ENCODE measurements at places on chromosomes 2 and 18. TPM values are rescaled to one million over a fixed set of nuclear protein-coding genes. Genes with fewer than 3 reads are reported as not detected.
A peak's percentile ranks its signal among the peaks of the same experiment; 100 is the strongest.

DNA sequence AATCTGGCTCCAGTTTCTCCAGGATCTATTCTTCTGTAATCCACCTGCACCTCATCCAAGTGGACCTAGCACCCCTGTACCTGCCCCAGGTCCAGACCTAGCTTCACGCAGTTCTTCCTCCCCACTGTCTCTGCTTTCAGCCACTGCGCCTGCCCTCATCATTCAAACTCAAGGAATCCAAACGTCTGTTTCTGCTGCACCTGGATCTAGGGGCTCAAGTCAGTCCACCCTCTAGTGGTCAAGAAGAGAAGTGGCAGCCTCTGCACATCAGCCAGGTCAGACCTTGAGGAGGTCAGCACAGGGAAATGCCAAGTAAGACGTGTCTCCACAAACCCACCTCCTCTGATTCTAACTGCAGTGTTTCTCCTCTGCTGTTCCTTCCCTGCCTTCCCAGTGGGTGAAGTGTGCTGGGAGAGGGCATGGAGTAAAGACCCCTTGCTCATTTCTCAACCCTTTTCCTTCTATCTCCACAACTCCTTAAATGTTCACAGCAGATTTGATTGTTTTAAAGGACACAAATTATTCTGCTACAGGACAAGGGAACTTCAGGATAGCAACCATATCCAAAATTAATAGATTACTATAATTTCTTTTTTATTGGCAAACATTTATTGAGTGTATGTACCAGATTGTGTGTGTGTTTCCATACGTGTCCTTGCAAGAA is 8.6 kb upstream of the RNF152 start:
- no peak overlapping the region for H3K27ac ChIP-seq
- no peaks in the 10 kb centered on the region for H3K36me3 ChIP-seq
- H3K4me1 ChIP-seq, result peaks cover 6% of the 10 kb centered on the region
- no peaks in the 10 kb centered on the region for H3K27me3 ChIP-seq
- H3K4me3 ChIP-seq, result no peak overlapping the region

GRCh38 chr2:215619022-215619958 is 183.4 kb upstream of the FN1 start:
- peaks cover 19% of the 10 kb centered on the region for H3K4me1 ChIP-seq
- H3K27ac ChIP-seq, result peak overlapping the region; percentile 56

- H3K4me3 ChIP-seq, result no peak overlapping the region
- H3K27me3 ChIP-seq, result no peaks in the 10 kb centered on the region
- peak; percentile 45 for DNase-seq
- no peaks in the 10 kb centered on the region for H3K4me1 ChIP-seq
- H3K27ac ChIP-seq, result no peak overlapping the region
Measured at GRCh38 chr2:226514895-226515294, 284.7 kb downstream of the IRS1 start.

- no peak overlapping the region for H3K27ac ChIP-seq
- peak; percentile 54 for DNase-seq
- H3K36me3 ChIP-seq, result no peaks in the 10 kb centered on the region
- H3K4me1 ChIP-seq, result peaks cover 8% of the 10 kb centered on the region
Measured at GRCh38 chr18:71040161-71040560, 751.3 kb downstream of the SOCS6 start.

Gene RFX8
- not detected for total RNA-seq

DNA sequence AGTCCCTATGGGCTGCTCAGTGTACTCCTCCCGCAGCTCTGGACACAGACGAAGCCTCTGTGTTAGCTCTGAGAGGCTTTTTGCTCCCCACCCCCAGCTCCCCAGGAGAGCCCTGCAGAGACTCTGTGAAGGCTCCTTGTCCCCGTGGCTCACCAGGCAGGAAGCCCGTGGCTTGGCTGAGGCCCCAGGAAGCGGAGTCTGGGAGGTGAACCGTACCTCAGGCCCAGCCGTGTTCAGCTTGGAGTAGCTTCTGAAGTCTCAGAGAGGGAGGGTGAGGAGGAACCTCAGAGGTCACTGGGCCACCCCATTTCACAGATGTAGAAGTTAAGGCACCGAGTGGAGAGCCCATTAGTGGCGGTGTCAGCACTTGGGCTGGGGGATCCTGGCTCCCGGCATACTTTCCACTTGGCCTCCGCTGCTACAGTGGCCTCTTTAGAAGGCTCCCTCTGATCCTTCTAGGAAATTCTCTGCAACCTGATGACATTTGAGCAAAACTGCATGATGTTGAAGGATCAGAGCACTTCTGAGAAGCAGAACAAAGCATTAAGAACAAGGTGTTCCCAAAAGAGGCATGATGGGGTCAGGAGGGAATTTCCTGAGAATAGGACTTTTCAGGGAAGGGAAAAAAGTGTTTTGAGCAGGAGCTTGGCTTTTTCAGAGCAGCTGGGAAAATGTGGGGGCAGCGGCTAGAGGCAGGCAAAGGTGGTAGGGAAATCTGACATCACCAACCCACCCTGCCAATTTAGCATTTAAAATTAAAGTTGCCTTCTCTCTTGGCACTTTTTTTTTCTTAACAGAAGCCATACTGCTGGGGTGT is 79.1 kb downstream of the MCFD2 start:
- H3K27ac ChIP-seq, result no peak overlapping the region
- H3K4me1 ChIP-seq, result peaks cover 15% of the 10 kb centered on the region
- no peaks in the 10 kb centered on the region for H3K36me3 ChIP-seq
- H3K27me3 ChIP-seq, result no peaks in the 10 kb centered on the region
- DNase-seq, result peak; percentile 82

Gene SLC11A1
- total RNA-seq, result not detected

DNA sequence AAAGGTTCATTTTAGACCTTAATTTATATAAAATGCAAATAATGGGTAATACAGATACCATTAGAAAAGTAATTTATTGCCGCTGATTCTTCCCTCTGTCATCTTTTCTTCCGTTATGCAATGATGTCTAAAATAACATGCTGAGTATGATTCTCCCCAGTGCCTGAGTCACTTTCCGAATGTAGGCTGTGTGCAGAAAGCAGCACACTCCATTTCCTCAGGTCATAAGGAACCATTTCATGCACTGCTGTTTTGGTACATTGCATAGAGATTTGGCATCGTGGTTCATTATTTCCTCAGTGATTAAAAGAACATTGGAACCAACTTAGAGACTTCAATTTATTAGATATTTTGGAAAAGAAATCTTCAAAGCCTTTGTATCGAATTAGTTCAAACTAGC is 173.5 kb downstream of the CDH2 start:
- peak; percentile 41 for DNase-seq
- peaks cover 55% of the 10 kb centered on the region for H3K36me3 ChIP-seq
- peak overlapping the region; percentile 43 for H3K27ac ChIP-seq
- H3K4me3 ChIP-seq, result no peak overlapping the region

Gene FLACC1
- 1.7 TPM for total RNA-seq

DNA sequence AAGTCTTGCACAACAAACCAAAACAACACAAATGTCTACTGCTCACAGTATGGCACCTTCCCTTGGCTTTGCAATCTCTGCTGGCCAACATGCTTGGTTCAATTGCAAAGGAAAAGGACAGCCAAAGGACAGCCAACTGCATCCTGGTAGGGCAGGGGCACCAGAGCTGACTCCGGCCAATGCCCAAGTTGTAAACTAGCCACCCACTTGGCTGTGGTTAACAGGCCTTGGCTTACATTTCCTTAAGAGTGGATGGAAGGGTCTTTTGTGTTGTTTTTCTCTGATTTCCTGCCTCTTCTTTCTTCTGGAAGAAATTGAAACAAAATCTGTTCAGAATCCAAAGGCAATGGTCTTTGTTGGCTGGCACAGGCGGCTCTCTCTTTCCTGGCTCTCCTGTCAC is 119.1 kb upstream of the TRIB2 start:
- no peak overlapping the region for H3K27ac ChIP-seq
- H3K27me3 ChIP-seq, result no peaks in the 10 kb centered on the region
- no peaks in the 10 kb centered on the region for H3K4me1 ChIP-seq
- DNase-seq, result no peak
- no peaks in the 10 kb centered on the region for H3K36me3 ChIP-seq
- no peak overlapping the region for H3K4me3 ChIP-seq

GRCh38 chr2:158779621-158780020 is 15.5 kb upstream of the DAPL1 start:
- no peak overlapping the region for H3K4me3 ChIP-seq
- H3K27me3 ChIP-seq, result no peaks in the 10 kb centered on the region
- no peak for DNase-seq
- H3K4me1 ChIP-seq, result peaks cover 5% of the 10 kb centered on the region
- no peak overlapping the region for H3K27ac ChIP-seq

DNA sequence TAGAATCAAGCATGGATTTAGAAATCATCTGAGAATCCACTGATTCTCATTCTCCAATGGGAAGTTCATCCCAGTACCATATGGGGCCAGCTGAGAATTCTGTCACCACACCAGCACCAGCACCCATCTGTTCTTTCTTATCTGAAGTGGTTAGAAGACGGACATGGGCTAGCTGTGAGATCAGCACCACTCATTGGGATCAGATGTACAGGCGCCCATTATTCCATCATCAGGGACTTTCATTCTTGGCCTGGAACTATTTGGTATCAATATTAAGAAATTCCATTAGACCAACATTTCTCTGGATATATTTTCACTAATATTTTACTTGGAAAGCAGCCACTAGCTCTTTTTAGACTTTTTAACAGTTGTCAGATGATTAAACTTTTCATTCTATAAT is 185.9 kb upstream of the LINC00305 start:
- DNase-seq, result no peak
- H3K27ac ChIP-seq, result no peak overlapping the region
- no peaks in the 10 kb centered on the region for H3K27me3 ChIP-seq
- H3K4me3 ChIP-seq, result no peak overlapping the region

Gene MARCO
- total RNA-seq, result not detected

DNA sequence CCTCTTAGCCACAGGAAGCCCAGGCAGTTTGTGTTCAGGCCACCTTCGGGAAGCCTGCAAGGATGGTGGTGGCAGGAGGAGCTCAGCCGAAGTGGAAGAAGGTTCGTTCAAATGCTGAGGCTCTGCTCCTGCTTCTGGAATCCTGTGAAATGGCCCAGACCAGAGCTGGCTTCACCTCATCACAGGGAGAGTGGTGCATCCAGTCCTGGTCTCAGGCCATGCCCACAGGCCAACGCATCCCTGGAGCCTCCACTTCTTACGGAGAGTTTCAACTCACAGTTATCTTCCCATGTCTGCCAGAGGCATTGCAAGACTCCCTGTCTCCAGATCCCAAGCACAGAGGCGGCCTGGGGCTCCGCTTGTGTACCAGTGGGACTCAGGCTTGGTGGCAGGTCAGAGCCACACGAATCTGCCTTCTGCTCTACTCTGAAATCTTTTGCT is 82.3 kb downstream of the NDUFA10 start:
- H3K27ac ChIP-seq, result no peak overlapping the region
- H3K36me3 ChIP-seq, result no peaks in the 10 kb centered on the region
- no peak overlapping the region for H3K4me3 ChIP-seq
- peaks cover 6% of the 10 kb centered on the region for H3K4me1 ChIP-seq
- no peaks in the 10 kb centered on the region for H3K27me3 ChIP-seq
- no peak for DNase-seq

DNA sequence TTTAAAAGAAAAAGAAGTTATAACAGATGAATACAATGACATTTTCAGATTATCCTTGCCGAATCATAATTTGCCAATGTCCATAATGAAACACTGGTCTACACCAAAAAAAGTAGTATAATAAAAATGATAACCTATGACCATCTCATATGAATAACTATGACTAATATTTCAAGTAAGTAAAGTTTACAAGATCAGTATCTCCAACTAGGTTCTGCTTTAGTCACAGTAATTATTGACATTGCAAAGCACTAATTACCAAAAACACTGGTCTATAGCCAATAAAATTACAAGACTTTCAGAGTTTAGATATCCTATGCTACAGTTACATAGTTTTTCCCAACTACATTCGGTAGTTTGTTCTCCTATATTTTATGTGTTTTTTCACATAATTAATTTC is 136.7 kb downstream of the MEMO1 start:
- H3K4me1 ChIP-seq, result no peaks in the 10 kb centered on the region
- no peak overlapping the region for H3K27ac ChIP-seq
- H3K27me3 ChIP-seq, result no peaks in the 10 kb centered on the region
- no peak for DNase-seq
- H3K4me3 ChIP-seq, result no peak overlapping the region
- no peaks in the 10 kb centered on the region for H3K36me3 ChIP-seq

Gene GPAT2
- not detected for total RNA-seq

DNA sequence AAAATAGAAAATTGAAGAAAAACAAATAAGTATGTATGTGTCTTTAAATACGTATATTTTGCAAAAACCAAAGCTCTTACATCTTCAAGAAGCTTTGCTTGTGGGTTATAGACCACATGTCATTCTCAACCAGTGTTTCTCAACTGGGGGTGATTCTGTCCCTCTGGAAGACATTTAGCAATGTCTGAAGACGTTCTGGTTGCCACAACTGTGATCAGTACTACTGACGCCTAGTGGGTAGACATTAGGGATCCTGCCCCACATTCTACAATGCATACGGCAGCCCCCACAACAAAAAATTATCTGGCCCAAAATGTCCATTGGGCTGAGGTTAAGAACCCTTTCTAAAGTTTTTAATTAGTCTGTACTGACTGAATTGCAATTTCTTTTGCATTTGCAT is 48.4 kb downstream of the UNC50 start:
- H3K27me3 ChIP-seq, result no peaks in the 10 kb centered on the region
- DNase-seq, result no peak
- no peaks in the 10 kb centered on the region for H3K4me1 ChIP-seq
- no peak overlapping the region for H3K27ac ChIP-seq

Gene MAP3K19
- not detected for total RNA-seq

Gene ANTXR1
- 71.7 TPM for total RNA-seq

Gene FKBP1B
- total RNA-seq, result 19.4 TPM

GRCh38 chr2:17156086-17156485 is 362.2 kb downstream of the RAD51AP2 start:
- no peak for DNase-seq
- H3K4me3 ChIP-seq, result no peak overlapping the region
- no peak overlapping the region for H3K27ac ChIP-seq

DNA sequence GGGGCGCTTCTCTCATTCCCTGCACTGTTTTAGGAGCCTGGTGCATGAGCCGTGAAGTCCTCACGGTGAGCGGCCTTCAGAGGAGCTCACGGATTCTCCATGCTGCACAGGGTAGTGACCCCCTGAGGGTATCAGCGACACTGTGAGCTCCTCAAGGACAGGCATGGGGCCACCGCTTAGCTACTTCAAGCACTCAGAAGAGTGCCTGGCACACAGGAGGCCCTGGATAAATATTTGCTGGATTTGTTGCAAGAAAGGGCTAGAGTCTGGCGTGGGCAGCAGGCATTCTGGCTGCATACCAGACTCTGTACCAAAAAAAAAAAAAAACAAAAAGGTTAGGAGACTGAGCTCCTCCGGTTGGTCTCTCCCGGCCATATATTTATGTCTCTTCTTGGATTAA is 5.7 kb upstream of the MBP start:
- H3K27ac ChIP-seq, result no peak overlapping the region
- no peak overlapping the region for H3K4me3 ChIP-seq
- H3K27me3 ChIP-seq, result no peaks in the 10 kb centered on the region
- no peak for DNase-seq
- H3K4me1 ChIP-seq, result peaks cover 3% of the 10 kb centered on the region

Gene EGR4
- total RNA-seq, result not detected

Gene POTEI
- total RNA-seq, result 0.50 TPM

DNA sequence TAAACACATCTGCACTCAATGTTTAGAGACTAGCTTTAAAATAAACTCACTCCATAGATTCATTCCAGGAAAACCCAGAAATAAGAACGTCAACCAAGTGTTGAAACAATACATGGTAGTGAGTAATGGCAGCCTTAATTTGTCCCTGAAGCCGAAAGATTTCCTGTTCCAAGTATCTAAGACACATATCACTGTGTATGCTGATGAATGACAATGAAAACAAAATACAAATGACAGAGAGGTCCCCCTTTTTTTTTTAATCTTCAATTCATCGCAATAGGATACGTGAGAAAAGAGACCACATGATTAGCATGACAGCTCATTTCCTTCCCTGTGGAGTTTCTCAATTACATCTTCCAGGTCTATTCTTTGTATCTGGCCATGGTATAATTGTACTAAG is 160.5 kb upstream of the STK17B start:
- no peak overlapping the region for H3K4me3 ChIP-seq
- H3K4me1 ChIP-seq, result peaks cover 35% of the 10 kb centered on the region
- no peak overlapping the region for H3K27ac ChIP-seq
